ENCODE measurements at places on chromosomes 4 and X. TPM values are rescaled to one million over a fixed set of nuclear protein-coding genes. Genes with fewer than 3 reads are reported as not detected.

GRCh38 chr4:94803181-94803580 lies 45.4 kb downstream of the BMPR1B start:
- no peak for DNase-seq

GRCh38 chr4:185587427-185588161 lies 52.3 kb upstream of the PDLIM3 start:
- peak; percentile 87 for DNase-seq

Gene HADH
- total RNA-seq, result 50.6 TPM

GRCh38 chr4:126541820-126542219 lies 1090.9 kb upstream of the INTU start:
- DNase-seq, result no peak

Gene P2RY10
- 38.8 TPM for total RNA-seq

Gene CDKN2AIP
- total RNA-seq, result 23.0 TPM

DNA sequence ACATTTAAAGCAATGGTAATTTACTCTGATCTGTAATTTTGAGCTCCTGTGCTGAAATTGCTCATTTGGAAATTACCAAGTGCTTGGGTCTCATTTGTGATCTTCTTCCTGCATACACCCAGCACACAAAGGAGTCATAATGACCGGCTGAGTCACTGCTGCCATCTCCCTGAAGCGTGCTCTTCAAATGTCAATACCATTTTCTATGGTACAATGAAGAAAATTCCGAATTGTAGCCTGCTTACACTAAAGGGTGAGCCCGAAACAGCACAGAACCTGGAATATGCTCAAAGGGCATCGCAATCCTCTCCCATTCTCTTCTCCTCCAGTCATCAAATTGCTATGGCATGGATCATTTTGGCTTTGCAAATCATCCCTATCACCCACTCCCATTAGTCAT lies 140.5 kb downstream of the GRIA3 start:
- DNase-seq, result no peak

DNA sequence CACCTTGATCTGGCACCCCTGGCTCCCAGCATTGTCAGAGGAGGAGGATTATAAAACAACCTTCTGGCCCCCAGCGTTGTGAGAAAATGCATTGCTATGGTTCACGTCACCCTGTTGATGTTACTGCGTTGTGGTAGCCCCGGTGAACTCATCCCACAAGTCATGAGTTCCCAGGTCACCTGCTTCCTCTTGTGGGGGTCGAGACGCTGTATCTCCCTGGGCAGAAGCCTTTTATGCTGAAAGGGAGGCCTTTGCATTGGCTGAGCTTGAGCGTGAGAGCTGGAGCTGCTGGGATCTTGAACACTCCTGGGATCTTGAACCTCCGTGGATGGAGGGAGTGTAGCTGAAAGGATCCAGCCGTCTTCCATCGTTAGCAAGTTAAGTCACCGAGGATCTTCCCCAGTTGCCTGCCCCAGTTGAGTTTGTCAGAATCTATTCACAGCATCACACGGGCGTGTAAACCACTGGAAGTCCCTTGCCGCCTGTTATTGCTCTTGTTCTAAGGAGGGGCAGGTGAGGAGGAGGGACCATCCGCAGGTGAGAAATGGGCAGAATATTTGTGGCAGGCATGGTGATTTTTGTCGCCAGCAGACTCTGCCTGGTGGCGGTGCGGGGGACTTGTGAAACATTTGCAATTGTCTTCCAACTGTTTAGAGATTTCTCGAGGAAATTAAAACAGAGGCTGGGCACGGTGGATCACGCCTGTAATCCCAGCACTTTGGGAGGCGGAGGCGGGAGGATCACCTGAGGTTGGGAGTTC lies 299.9 kb downstream of the ASMT start:
- no peak for DNase-seq

DNA sequence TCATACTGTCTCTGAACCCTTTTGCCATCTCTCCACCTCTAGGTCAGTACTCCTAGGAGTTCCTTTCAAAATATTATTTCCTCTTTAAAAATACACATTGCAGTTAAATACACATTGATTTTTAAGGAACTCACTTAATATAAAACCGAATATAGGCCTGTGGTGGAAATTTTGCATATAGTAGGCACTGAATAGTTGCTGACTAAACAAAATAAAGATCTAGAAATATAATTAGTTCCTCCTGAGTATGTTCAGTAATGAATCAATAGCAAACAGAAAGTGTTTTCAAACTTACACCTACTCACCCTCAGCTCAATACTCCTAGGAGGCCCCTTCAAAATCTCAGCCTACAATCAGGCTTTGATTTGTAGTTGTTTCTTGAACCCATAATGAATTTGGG lies 61.5 kb downstream of the IGSF1 start:
- no peak for DNase-seq
